Vein endothelial cell (primary cell): ENCODE measurements at places on chromosomes 16 and 17. TPM values are rescaled to one million over a fixed set of nuclear protein-coding genes. Genes with fewer than 3 reads are reported as not detected.

KRTAP1-5 gene
- not detected in 2 replicates for total RNA-seq

PRR11 gene
- 14.7 and 24.6 TPM in 2 replicates for total RNA-seq

IGSF6 gene
- not detected in 2 replicates for total RNA-seq

RANBP10 gene
- total RNA-seq = 11.2 and 15.4 TPM in 2 replicates

TSPAN10 gene
- 0.48 TPM in 1 of 2 replicates, not detected in the other for total RNA-seq

JPH3 gene
- total RNA-seq = 0.48 and 0.65 TPM in 2 replicates

FBXO39 gene
- total RNA-seq = 0.19 and 5.9 TPM in 2 replicates

CALB2 gene
- not detected in 2 replicates for total RNA-seq

GAS2L2 gene
- total RNA-seq = not detected in 2 replicates

ODAD4 gene
- total RNA-seq = 0.33 and 0.38 TPM in 2 replicates

KRTAP9-8 gene
- total RNA-seq = not detected in 2 replicates

YBX2 gene
- total RNA-seq = 2.3 TPM in 1 of 2 replicates, not detected in the other

SEPTIN1 gene
- not detected in 2 replicates for total RNA-seq

TP53TG3 gene
- total RNA-seq = not detected in 2 replicates

BRIP1 gene
- total RNA-seq = 5.2 and 11.0 TPM in 2 replicates

MMP2 gene
- 70.8 and 78.7 TPM in 2 replicates for total RNA-seq

PPM1E gene
- under 0.01 TPM in 2 replicates for total RNA-seq

SHCBP1 gene
- 10.1 and 23.8 TPM in 2 replicates for total RNA-seq

GDPD3 gene
- 1.3 and 1.8 TPM in 2 replicates for total RNA-seq

TBX6 gene
- total RNA-seq = 0.10 and 0.33 TPM in 2 replicates

HBQ1 gene
- 1.1 and 1.3 TPM in 2 replicates for total RNA-seq

CD2BP2 gene
- 40.5 and 43.7 TPM in 2 replicates for total RNA-seq

TEX2 gene
- total RNA-seq = 18.0 and 20.3 TPM in 2 replicates

MEOX1 gene
- total RNA-seq = under 0.01 TPM in 1 of 2 replicates, not detected in the other

CDH1 gene
- not detected in 2 replicates for total RNA-seq

GPR142 gene
- not detected in 2 replicates for total RNA-seq

NPIPB12 gene
- 22.3 and 31.7 TPM in 2 replicates for total RNA-seq

KRTAP9-4 gene
- not detected in 2 replicates for total RNA-seq

ZNF771 gene
- total RNA-seq = 9.3 and 14.7 TPM in 2 replicates

MMD gene
- total RNA-seq = 9.6 and 13.1 TPM in 2 replicates

KRT23 gene
- total RNA-seq = not detected in 2 replicates

KRT32 gene
- not detected in 2 replicates for total RNA-seq

CENPT gene
- total RNA-seq = 30.4 and 30.5 TPM in 2 replicates
